ENCODE measurements at places on chromosomes 3 and 15.

GRCh38 chr15:31326875-31327668 lies 437 bp downstream of the KLF13 start:
- peak; percentile 69 for DNase-seq

- DNase-seq, result peak; percentile 66
These were observed 60.5 kb downstream of the SH3BP5 start for GRCh38 chr3:15271785-15272381.

DNA sequence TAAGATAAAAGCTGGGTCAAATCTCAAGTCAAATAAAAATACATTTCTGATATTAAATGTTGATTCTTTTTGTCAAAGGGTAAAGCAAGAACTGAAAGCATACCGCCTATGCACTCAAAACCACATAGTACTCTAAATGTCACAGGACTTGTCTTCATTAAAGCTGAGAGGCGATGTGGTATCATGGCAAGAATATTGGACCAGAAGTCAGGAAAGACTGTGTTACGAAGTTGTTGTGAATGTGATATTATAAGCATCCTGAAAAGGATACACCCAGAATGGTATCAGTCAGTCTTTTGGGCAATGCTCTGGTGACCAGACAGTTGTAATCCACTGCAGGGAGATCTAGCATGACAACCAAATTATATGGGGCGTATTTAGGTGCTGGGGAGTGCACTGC lies 33.8 kb downstream of the TIGIT start:
- no peak for DNase-seq

GRCh38 chr3:47164007-47164881 lies at the start of gene SETD2:
SETD2 (minus strand) TSS chr3:47164113; CDS start chr3:47163924, 189 bp downstream.
- DNase-seq, result peak; percentile 88

GRCh38 chr15:83323296-83323711 lies 38.8 kb upstream of the BNC1 start:
- no peak for DNase-seq

DNA sequence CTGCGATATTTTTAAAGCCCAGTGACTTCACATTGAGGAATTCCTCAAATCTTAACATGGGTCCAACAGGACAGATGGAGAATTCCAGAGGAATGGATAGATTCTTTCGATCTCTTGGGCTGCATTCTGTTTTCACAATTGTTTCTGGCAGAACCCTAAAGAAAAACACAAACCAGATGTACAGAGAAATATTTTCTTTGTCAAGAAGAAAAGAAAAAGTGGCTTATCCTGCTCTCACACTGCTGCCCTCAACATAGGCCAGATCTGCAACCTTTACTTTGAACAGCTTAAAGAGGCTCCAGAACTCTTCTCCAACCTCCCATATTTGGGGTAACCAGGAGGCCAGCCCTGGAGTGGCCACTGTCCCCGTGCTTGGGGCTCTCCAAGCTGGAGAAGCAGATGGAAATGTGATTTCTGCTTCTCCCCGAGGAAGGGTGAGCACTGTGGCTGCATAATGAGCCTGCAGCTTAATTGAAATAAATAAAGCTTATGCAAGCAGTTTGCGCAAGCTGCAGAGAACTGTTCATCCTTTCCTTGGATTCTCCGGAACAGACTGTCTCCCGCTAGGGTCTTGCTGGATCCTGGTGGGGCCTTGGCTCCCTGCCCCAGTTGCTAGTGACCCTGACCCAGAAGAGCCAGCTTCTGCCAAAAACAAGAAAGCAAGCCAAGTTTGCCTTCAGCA lies 453.2 kb upstream of the PROK2 start:
- DNase-seq, result no peak

DNA sequence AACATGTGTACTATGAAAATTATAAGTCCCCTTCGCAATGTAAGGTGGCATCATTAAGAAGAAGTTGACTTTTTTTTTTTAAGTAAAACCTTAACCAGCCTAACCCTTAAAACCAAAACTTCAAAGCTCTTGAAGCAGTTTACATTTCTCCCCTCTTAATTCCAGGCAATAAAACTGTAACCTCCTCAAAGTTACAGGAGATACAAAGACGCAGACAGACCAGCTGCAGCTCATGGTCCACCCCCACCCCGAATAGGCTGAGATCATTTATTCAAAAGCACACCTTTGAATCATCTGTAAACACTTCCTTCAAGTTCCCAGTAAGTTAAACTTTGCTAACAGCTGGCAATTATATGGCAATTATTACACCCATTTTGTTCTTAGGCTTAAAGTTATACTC lies 414.5 kb downstream of the ERC2 start:
- DNase-seq, result no peak

DNA sequence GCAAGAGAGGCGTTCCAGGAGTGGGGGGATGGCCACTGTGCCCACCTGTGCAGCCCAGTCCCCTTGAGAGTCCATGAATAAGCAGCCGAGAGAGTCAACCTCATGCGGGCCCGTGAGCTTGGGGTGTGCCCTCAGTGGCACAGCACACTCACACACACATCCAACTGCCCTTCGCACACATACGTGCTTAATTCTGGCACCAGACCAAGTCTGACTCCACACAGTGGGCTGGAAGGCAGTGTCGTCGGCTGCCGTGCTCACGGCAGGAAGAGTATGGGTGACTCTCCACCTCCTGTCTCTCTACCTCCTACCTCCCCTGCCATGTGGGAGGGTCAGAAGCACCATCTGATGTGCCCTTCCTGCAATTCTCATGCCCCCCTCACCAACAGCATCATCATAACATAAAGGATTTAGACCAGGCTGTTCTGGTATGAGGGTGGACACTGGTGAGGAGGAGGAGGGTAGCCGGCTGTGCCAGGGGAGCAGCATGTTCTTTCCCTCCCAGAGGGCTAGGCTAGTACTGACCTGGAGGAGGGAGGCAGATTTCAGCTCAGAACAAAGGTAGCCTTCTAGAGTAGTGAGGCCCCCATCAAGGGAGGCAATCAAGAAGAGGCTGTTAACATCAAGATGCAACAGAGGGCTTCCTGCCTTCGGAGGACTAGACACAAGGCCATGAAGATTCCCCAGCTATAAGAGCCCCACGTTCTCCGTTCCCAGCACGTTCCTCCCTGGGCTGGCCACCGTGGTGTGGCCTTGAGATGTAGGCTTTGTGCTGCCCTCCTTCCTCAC lies 5.3 kb upstream of the STRA6 start:
- no peak for DNase-seq

DNA sequence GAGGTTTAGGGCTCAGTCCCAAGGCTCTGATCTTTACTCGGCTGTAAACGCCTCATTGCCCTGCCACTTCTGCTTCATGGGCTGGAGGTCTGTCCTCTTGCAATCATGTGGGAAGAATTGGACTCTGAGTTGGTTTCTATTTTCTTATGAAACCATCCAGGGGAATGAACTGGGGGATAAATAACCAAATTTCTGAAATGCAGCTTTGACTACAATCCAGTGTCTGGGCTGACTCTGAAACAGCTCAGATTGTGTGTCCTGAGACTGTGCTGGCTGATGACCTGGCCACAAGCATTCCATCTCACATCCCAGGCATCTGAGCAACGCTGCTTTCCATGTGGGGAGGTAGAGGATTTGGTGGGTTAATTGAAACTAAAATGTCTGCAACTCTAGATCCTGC lies 71.0 kb upstream of the GALNT15 start:
- DNase-seq, result no peak

DNA sequence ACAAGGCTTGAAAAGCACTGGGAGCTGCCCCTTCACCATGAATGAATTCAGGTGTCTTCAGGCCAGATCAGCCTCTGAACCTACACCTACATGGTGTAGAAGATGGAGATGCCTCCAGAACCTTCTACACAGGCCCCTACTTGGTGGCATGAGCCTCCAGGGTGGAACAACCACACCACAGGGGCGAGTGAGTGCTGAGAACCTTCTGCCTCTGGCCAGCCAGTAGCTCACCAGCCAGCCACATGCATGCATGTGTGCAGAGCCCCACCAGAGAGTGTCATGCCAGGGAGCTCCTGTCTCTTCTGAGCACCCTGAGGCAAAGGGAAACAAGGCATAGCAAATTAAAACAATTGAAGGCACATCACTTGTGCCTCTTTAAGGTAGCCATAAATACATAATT lies 161.8 kb upstream of the TOPAZ1 start:
- DNase-seq, result no peak

DNA sequence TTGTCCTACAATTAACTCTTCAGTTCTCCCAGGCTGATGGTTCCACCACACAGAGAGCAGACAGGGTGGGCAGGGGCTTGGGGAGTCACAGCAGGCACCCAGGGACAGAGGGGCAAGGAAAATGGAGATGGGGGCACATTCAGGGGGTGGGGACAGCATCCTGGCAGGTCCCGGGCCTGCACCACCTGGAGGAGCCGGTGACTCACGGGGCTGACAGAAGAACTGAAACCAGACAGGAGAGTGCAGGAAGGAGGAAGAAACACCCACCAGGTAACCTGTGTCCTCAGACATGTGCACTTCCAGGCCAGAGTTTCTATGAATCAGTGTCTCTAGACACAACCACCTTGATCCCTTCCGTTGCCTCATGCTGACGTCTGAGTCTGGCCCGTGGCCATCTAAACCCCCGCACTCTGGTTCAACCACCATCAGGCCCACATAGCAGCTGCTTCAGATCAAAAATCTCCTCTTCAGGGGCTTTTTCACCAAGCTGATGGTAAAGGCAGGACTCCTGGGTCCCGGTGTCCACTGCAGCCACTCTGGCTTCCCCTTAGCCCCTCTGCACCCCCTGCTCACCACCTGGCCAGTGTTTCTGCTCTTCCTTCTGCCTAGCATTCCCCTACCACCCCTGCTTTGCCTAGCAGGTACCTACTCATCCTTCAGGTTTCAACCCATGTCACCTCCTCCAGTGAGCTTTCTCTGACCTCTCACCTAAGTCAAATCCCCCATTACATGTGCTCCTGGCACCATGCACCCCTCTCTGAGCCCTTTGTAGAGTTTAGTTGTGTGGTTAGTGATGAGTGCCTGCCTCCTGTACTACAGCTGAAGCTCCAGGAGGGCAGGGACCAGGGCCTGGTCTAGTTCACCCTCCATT lies 16.5 kb upstream of the CYP11A1 start:
- DNase-seq, result peak; percentile 81

DNA sequence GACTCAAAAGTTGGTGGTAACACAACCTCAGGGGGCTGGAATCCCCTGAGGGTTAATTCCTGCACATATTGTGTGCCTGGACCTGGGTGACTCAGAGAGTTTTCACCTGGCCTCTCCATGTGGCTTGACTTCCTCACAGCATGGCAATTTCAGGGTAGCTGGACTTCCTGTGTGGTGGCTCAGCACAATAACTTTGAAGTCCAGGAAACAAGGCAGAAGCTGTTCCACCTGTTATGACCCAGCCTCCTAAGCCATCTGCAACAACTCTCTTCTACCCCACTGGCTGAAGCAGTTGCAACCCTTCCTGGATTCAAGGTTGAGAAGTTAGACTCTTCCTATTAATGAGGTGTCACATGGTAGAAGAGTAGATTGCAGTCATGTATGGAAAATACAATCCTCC lies 58.4 kb downstream of the EDEM1 start:
- DNase-seq, result no peak

- DNase-seq, result no peak
These were observed 96.1 kb downstream of the OPA1 start for GRCh38 chr3:193688834-193689714.
